Stimulated activated CD4-positive, alpha-beta T cell treated with anti-CD3 and anti-CD28 coated beads, Interleukin-15, amount 100 ng/mL, for 24 hours (primary cell): ENCODE measurements at places on chromosomes 1 and 21.

- DNase-seq: no peak
Observed at GRCh38 chr1:68047659-68048026, 2.8 kb downstream of the DIRAS3 start.

DNA sequence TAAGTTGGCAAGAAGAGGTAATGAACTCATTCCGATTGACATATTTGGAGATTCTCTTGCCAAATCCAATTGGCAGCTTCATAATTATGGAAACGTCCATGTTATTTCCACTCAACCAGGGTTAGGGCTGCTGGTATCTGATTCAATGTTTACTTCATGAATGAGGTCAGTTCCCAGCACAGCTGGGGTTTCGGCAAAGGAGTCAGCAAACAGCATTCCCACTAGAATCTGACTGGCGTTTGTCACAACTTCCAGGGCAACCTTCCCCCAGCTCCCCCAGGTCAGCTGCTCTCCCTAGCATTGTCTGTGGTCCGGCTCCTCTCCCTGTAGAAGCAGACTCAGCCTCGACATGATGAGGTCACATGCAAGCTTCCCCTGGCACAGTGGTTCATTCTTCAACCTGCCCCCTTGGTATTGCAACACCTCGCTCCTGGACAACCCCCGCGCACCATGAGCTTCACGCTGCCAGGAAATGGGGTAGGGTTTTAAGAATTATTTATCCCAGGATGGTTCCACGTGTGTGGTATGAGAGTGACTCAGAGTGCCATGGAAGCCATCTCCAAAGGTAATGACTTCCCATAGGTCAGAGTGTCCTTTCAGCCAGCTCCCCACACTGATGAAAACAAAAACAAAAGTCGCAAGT lies 100.7 kb upstream of the SLC25A33 start:
- no peak for DNase-seq

DNA sequence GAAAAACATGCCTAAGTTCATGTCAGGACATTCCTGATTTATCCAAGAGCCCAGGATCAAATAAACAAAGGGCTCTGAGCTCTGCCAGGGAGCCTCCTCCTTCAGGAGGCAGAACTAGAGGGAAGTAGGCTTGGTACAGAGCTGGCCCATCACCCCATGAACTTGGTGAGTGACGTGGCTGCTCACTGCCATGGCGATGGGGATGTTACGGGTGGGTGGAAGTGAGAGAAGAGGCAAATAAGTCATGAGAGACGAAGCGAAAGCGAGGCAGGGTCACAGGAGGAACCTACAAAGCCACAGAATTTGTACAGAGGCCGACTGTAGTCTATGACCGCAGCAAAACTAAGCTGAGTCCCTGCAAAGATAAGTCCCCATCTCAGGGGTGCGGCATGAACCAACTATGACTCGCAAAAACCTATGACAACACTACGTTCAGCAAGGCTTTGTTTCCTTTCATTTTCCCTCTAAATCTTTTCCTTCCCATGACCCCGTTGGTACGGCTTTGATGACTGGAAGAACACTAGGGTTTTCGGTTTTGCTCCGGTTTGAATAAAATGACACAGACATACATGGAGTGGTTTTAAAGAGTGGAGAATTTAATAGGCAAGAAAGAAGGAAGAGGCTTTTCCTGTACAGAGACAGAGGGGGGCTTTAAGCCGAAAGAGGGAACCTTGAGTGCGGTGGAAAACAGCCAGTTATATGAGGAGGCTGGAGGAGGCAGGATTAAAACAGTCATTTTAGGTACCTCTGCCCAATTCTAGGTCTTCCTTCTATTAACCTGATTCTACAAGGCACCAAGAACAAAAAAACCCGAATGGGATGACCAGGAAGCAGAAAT lies 74.1 kb downstream of the CD46 start:
- peak; percentile 90 for DNase-seq

DNA sequence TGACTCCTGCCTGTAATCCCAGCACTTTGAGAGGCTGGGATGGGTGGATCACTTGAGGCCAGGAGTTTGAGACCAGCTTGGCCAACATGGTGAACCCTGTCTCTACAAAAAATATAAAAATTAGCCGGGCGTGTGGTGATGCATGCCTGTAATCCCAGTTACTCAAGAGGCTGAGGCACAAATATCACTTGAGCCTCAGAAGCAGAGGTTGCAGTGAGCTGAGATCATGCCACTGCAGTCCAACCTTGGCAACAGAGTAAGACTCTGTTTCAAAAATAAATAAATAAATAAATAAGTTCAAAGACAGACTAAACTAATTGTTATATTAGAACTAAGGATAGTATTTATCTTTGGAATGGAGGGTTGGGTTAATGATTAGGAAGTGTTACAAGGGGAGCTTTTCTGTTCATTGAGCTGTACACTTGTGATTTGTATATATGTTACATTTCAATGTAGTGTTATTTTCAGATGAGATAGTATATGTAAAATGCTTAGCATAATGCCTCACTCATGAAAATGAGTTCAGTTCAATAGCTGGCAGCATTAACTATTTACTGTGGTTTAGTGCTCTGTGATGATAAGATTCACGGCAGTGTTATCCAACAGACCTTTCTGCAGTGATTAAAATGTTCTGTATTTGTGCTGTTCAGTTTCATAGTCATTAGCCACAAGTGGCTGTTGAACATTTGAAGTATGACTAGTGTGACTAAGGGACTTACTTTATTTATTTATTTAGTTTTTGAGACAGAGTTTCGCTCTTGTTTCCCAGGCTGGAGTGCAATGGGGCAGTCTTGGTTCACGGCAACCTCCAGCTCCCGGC lies 47.7 kb downstream of the OSBPL9 start:
- DNase-seq: no peak

DNA sequence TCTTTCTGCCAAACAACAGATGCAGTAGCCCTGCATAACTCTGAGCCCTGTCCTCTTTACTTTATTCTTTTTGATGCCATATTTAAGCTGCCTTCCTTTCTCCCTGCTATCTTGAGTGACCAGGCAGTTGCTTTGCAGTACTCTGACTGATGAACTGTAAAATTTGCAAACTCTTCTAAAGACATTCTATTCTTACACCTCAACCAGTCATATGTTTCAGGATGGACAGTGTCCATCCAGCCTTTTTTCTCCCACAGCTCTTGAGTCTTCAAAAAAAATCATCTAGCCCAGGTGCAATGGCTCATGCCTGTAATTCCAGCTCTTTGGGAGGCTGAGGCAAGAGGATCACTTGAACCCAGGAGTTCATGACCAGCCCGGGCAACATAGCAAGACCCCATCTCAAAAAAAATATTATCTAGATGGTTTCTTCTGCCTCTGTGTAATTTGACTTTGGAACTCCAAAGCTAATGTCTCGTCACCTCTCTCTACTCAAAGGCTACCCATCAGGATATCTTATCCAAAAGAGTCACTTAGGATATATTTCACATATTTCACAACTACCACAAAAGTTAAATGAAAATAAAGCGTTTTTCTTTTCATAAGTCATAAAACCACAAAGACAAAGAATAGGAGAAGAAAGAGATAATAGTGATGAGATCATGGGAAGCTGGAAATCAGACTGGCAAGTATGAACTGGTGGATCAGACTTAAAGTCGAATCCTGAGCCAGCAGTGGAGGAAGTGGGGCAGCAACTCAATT lies 54.6 kb upstream of the IPO9 start:
- no peak for DNase-seq

- no peak for DNase-seq
Observed at GRCh38 chr1:112721966-112722524, 6.9 kb upstream of the PPM1J start.

DNA sequence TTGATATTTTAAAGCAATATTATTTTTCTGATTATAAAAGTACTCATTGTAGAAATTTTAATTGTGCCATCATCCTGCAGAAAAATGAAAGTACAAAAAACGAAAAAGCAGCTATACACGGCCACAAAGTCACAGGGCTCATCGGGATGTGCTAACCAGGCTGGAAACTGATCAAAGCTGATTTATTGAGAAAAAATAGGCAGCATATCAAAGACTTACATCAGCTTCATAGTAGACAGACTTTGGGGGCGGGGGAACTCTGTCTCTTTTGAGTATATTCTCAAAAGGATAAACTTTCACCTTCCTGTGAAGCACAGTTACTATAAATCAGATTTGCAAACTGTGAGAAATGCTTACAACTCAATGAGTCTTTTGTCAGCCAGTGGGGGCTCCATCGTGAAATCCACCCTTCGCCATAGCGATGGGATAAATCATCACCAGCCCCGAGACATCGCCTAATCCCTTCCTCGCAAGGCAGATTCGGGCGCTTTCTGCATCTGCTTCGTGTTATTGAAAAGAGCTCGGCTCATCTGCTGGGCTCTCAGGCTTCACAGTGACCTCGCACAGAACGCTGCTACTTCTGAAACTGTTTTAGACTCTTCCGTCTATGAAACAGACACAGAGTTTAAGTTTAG lies 69.2 kb upstream of the ERG start:
- DNase-seq: no peak

- no peak for DNase-seq
Observed at GRCh38 chr1:220895412-220895946, 16.2 kb downstream of the HLX start.

DNA sequence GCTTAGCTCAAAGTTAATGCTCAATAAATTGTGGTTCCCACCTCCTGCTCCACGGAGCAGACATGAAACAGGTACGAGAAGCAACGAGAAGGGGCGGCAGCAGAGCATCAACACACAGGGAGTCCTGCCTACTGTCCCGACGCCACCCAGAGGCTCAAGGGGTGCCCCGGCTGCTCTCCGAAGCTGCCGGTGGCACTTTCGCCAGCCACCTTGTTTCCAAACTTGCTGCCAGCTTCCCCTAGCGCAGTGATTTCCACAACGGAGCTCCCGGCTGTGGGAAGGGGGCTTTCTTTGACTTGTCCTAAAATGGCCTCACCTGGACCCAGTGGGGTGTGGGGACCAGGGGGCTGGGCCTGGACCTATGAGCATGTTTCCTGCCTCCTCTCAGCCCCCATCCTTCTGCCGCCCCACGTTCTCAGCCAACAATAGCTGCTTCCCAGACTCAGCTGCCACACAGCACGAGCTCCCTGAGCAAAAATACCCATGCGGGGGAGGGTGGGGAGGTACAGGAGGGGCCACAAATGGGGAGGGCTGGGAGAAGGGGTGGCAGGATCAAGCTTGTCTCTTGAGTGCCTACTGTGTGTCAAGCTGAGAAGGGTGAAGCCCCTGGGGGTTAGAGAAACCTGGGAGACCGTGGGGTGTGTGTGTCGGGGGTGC lies 35.6 kb upstream of the ECE1 start:
- DNase-seq: no peak

DNA sequence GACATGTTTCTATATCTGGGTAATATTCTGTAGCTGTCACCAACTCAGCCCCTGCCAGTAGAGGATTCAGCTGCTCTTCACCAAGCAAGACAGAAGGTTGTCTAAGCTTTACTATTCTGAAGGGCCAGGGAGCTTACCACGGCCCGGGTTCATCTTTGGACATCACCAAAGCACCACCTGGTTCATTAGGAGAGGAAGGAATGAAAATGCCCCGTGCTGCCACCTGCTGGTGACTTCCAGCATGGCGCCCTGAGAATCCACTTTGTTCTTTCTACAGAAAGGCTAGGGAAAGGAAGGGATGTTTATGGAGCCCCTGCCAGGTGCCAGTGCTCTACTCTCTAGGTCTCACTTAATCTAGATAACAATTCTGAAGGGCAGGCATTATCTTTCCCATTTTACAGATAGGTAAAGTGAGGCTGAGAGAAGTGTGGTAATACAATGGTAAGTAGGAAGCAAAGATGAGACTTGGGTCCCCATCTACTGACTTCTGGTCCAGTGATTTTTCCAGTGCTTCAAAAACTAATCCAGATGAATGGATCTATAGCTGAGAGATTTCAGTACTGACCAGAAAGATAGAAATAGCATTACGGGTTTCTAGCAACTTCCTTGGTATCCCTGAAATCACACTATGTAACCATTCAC lies 79.5 kb downstream of the BEND5 start:
- DNase-seq: peak; percentile 67

GRCh38 chr1:52707927-52708655 lies 9.9 kb upstream of the COA7 start:
- DNase-seq: no peak

- no peak for DNase-seq
Observed at GRCh38 chr1:100234432-100234831, 15.2 kb downstream of the DBT start.

DNA sequence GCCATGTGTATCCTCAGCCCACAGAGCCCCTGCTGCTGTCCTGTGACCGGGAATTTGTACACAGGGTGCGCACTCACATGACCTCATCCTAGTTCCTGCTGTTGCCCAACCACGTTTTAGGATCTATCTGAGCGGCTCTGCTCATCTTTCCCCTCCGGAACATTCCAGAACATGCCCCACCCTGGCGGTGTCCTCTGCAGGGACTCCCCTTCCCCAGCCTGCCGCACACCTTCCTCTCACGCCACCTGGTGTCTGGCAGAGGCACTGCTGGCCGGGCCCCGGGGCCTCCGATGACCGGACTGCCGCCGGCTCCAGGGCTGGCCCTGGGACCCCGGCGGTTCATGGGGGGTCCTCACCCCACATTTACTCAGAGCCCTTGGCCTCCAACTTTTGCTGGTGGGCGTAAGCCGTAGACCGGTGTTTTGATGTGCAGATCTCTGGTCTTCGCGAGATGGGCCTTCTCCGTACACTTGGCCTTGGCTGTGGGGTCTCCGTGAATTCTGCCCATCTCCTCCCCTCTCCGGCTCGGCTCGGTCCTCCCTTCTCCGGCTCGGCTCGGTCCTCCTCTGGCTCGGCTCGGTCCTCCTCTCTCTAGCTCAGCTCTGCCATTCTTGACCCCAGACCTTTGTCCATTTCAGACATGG lies 29.5 kb downstream of the ARHGEF16 start:
- peak; percentile 63 for DNase-seq

DNA sequence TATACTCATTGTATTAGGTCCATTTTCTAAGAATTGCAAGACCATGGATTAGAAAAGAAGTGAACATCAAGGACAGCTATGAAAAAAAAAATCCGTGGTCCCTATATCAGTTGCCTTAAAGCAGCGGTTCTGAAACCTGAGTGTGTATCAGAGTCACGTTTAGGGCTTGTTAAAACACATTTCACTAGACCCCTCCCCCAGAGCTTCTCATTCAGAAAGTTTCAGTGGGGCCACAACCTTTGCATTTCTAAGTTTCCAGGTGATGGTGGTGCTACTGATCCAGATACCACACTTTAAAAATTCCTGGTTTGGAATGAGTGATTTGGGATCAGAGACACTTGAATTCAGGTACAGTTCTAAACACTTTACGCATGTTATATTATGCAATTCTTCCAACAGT lies 96.1 kb upstream of the PRMT6 start:
- DNase-seq: no peak

GRCh38 chr1:171110621-171111326 lies 20.1 kb downstream of the FMO3 start:
- DNase-seq: no peak

- DNase-seq: no peak
Observed at GRCh38 chr1:22508329-22508728, 55.0 kb upstream of the EPHA8 start.

GRCh38 chr1:234881893-234882771 lies 246.5 kb downstream of the TOMM20 start:
- peak; percentile 48 for DNase-seq

DNA sequence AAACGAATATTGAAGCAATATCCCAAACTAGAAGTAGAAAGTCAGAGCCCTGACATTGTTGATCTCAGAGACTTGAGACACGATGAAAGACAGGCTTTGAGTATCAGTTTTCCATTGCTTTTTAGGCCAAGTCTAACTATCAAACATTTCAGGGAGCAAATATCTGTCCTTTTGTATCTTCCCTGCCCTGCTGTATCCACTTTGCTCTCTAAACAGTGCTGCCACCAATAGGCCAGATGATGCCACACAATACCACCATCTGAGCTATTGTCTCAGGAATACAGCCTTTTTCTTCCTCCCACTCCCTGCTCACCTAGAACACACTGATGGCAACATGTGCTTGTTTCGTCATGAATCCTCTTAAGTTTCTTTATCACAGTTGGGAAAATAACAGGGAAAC lies 62.6 kb upstream of the SPAG17 start:
- DNase-seq: no peak
